Omental fat pad (tissue), 4 donors: ENCODE measurements at places on chromosomes 7 and 10.

DNA sequence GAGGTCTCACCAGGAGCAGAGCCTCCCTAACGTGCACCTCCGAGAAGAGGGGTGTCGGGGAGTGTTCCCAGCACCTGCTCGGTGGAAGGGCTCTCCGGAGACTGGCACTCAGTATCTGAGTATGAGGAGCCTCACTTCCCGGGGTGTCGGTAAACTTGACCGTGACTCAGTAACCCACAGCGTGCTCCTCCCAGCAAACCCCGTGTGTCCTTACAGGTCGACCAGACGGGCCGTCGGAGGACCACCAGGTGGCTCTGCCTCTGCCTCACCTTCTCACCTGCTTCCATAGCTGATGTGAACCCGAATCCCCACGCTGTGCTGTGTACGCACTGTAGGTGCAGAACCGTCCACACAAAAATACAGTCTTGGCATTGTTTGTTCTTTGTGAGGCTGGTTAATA, 29.0 kb upstream of the KNDC1 start:
- no peak for DNase-seq

GRCh38 chr7:17093461-17093860, 205.0 kb upstream of the AHR start:
- DNase-seq, result no peak

DNA sequence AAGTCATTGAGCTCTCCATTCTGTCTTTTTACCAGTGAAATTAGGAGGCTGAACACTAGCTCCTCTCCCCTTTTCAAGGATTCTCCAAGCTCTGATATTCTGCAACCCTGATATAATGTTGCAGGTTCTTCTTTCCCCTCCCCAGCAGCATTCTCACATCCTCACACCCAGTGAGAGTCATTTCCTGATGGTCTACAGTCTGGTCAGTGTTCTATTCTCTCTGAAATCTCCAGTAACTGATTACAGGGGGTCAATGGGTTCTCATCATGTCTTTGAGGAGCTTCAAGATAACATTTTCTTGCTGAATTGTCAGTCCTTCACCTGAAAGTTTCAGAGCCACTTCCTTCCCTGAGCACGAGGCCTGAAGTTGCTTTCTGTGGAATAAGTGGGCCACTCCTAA, 299.4 kb downstream of the PTEN start:
- DNase-seq, result no peak

DNA sequence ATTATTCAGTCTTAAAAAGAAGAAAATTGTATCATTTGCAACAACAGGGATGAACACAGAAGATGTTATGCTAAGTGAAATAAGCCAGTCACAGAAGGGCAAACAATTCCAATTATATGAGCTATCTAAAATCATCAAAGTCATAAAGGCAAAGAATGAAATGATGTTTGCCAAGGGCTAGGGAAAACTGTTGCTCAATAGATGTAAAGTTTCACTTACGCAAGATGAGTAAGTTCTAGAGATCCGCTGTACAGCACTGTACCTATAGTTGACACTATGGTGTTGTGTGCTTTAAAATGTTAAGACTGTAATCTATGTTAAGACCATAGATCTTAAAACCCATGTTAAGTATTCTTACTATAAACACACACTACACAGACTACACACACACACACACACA, 904.6 kb upstream of the LRRN3 start:
- DNase-seq, result no peak

DNA sequence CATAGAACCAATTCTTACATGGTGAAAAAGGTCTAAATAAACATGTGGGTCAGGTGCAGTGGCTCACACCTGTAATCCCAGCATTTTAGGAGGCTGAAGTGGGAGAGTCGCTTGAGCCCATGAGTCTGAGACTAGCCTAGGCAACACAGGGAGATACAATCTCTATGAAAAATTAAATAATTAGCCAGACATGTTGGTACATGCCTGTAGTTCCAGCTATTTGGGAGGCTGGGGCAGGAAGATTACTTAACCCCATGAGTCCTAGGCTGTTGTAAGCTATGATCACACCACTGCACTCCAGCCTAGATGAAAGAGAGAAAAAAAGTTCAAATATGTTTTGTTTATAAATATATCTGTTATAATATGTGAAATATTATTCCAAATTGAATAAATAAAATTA, 643.6 kb downstream of the IPMK start:
- no peak for DNase-seq

- DNase-seq, result no peak
These were observed 742.3 kb upstream of the GALNT17 start for GRCh38 chr7:70389531-70390151.

GRCh38 chr7:155815332-155816191, 3.3 kb upstream of the SHH start:
- no peak for DNase-seq

- DNase-seq, result no peak
These were observed 35.6 kb downstream of the DOCK1 start for GRCh38 chr10:126940670-126941310.

- DNase-seq, result no peak
These were observed 51.3 kb downstream of the AOC1 start for GRCh38 chr7:150903606-150904005.

- DNase-seq, result no peak
These were observed 21.1 kb downstream of the PLAU start for GRCh38 chr10:73931767-73932619.

DNA sequence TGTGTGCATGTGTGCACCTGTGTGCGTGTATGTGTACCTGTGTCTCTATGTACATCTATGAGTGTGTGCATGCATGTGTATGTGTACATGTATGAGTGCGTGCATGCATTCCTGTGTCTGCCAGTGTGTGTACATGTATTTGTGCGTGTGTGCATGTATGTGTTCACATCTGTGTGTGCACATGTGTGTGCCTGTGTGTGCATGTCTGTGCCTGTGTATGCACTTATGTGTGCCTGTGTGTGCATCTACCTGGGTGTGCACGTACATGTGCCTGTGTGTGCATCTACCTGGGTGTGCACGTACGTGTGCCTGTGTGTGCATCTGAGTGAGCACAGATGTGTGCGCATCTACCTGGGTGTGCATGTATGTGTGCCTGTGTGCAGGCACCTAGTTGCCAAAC, 102.2 kb upstream of the DIP2C start:
- DNase-seq, result no peak

DNA sequence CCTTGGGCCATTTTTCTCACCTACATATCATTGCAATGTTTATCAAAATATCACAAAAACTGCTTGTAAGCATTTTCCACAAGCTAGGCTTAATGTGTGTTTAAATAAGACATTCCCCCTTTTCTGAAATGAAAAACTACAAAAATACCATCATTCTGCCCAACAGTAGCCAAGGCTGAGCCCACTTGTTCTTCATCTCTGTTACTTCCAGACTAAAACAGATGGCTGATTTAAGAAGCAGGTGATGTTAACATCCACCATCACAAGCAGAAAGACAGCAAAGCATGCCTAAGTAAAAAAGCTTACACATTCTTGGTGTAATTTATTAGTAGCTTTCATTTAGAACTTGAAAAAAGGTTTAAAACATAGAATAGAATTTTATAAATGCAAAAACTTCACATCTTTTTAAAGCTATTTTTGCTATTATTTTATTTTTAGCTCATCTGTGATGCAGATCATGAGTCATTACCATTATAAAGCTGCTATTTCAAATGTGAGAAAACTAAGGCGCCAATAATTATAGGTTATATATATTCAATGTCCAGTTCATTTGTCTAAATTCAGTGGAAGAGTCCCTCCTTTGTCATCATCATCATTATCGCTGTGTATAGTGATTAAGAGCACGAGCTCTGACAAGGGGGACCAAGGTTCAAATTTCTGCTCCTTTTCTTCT, 109.4 kb downstream of the RELN start:
- no peak for DNase-seq

GRCh38 chr10:47024399-47025252, 113.4 kb downstream of the PTPN20 start:
- DNase-seq, result no peak

- DNase-seq, result no peak
These were observed 28.8 kb upstream of the SNX13 start for GRCh38 chr7:17968791-17969715.

GRCh38 chr10:89690027-89690426, 11.4 kb upstream of the KIF20B start:
- no peak for DNase-seq

GRCh38 chr10:59708816-59709394, 745 bp downstream of the SLC16A9 start:
- no peak for DNase-seq

- no peak for DNase-seq
These were observed 317.9 kb upstream of the NFE2L3 start for GRCh38 chr7:25834050-25834449.

DNA sequence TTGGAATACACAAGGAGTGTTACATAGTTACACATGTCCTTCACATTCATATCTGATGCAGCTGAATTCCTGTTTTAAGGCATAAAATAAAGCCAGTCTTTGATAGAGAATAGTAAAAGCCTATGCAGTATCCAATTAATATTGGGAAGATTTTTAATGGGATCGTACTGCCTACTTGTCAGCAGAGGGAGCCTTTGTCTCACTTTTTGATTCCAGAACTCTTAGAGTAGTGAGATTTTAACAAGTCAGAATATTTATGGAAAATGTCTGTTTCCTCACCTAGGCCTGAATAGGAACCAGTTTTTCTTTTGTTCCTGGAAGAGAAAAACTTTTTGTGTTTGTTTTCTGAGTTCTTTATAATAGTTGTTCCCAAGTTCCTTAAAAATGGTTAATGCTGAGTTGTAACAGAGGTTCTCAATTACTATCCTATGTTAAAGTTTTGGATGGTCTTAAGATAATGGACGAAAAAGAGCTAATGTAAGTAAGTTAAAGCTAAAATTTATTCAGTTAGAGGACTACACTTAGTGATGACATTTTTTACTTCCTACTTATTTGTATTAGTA, 114.0 kb downstream of the BBS9 start:
- no peak for DNase-seq

- no peak for DNase-seq
These were observed 102.1 kb upstream of the ZNF746 start for GRCh38 chr7:149599636-149600206.

DNA sequence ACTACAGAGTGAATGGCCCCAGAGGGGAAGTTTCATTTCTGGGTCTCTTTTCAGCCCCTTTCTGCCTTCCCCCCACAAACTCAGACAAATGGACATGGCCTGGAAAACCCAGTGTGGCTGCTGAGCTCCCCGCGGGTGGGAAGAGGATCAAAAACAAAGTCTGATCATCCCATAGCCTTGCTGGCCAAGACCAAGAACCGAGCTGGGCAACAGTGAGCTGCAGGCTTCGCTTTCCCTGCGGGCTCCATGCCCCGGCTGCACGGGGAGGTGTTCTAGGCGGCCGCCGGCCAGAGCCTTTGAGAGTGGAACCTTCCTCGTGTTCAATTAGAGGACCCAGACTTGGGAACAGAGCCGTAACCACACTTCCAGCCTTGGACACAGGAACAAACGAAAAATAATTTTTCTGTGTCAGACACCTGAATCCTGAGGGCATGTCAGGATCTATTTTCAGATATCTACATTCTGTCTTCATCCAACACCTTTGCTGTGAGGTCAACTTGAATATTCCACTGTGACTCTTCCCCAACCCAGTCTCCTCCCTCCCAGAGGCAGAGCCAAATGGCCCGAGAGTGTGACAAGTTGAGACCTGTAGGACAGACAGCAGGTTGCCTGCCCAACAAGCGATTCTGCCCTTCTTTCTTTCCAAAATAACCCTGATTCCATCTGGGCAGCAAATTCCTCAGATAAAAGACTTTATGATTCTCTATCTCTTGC, 26.0 kb downstream of the WDR86 start:
- DNase-seq, result no peak

GRCh38 chr10:104139221-104139620, 17.2 kb downstream of the SFR1 start:
- DNase-seq, result no peak

DNA sequence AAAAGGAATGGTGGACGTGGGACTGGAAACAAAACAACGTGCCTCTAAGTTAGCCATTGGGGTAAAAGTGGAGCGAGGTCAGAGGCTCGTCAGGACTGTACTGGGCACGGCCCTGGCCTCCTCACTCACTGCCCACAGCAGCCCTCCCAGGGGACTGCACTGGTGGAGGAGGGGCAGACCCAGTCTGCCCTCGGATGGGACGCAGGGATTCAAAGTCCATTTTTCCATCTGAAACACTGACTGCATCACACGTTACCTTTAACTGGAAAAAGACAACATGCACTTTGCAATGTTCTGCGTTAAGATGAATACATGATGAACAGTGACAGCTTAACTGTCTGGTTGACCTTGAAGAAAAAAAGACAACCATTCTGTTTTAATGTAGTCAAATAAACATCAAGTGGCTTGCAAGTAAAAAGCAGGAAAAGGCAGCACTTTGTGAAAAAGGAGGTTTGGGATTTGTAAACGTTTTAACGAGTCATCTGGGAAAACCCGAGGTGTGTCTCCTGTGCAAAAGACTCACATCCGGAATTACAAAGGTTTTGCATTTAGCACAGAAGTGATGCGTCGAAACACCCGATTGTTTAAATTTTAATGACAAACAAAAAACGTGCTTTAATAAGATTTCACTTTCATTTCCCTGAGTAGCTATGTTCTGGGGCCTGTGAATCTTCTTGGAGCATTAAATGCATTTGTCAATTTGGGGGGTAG, 18.8 kb downstream of the KLF6 start:
- DNase-seq, result no peak

DNA sequence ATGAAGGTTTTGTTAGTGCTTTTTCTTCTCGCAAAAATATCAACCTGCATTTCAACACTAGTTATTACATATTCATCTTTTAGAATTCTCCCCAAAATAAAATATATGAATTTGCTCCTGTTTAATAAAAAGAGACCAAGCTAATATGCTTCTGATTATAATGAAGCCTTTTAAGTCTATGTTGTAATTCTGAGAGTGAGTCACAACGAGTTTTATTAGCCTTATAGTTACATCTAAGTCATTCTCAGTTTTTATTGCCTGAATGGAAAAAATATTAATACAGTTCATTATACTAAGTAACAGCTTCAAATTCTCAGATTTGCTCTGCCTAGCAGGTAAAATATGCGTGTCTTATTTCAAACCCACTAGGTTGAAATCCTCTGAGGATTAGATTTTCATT, 152.4 kb upstream of the CELF2 start:
- no peak for DNase-seq

GRCh38 chr7:86926732-86927131, 132.7 kb downstream of the ELAPOR2 start:
- no peak for DNase-seq

- DNase-seq, result no peak
These were observed 63.7 kb downstream of the THSD7A start for GRCh38 chr7:11768263-11768662.

DNA sequence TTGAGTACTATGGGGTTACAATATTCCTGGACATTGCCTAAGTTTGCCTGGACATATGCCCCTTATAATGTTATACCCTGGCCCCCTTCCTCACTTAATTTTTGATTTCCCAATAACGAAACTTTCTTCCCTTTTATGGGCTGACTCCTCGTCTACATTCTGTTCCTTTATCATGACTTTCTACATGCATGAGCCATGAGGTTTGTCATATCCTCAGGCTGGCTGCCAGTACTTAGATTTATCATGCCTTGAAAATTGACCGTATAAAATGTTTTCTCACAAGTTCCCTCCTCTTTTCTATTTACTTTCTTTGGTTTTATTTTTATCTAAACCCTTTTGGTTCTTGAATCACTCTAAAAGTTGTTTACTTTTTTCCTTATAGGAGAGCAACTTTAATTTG, 4.7 kb downstream of the DNAH11 start:
- DNase-seq, result no peak

- DNase-seq, result no peak
These were observed 497.3 kb upstream of the GALNT17 start for GRCh38 chr7:70634610-70635068.

- DNase-seq, result no peak
These were observed 185.1 kb downstream of the SEMA3D start for GRCh38 chr7:85001495-85002345.

GRCh38 chr7:142906643-142907042, 21.1 kb upstream of the TRPV6 start:
- DNase-seq, result no peak
